ENCODE measurements at places on chromosomes 13 and 19.
A peak's percentile ranks its signal among the peaks of the same experiment; 100 is the strongest.

DNA sequence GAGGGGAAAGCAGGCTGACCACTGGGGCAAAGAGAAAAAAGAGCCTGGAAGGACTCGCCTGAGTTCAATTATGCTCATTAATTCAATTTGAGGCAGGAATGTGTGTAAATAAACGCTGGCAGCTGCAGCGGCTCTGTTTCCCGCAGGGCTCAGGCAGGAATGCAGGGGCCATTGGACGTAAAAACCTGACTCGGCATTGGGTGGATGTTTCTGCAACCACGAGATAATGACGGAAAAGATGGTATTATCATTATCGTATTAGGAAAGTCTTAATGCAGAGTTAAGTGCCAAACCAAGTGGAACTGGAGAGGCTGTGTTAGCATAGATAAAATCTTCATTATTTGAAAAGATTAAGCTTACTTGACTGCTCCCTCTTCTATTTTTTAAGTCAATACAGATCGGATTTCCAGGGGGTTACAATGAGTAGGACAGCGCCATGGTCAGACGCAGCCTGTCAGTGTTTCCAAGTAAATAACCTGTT is 169.8 kb downstream of the SHISA2 start:
- no peak for DNase-seq

DNA sequence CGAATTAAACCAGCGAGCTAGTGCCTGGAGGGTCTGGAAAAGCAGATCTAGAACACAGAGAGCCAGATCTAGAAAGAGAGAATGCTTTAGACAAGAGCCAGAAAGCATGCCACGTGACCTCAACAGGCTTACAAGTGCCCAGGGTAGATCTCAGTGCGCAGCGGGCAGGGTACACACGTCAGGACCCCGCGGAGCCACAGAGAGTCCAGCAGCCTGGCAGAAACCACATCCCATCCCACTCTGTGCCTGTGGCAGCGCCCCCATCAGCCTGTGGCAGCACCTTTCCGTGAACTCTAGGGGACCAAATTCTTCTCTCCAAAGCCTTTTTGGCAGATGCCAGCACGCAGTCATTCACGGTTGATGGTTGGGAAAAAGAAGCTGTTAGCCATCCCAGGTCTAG is 5.9 kb downstream of the ARHGEF1 start:
- DNase-seq, result no peak

- DNase-seq, result no peak
These were observed 429.9 kb downstream of the SLITRK1 start for GRCh38 chr13:83452292-83452950.

- DNase-seq, result peak; percentile 54
These were observed 17.9 kb upstream of the CSNK1A1L start for GRCh38 chr13:37123337-37123736.

GRCh38 chr19:53466726-53467484 is 628 bp upstream of the ZNF813 start:
- DNase-seq, result no peak

DNA sequence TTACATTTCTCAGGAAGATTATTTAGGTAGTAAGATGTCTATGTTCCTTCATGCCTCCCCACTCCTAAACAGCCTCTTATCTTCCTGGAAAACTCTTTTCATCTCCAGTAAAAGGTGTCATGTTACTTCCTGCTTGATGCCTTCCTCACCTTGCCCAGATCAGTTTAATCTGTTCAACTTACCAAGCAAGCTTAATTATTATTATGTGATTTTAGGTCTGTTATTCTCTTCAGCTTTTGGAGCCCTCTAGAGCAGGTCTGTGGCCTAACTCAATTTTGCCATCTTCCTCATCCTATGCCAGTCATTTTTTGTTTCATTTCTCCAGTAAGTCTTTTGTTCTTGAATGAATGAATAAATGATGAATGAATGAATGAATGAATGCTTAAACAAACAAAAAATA is 528.4 kb downstream of the DCT start:
- DNase-seq, result no peak

GRCh38 chr13:26989957-26990713 is 181.5 kb downstream of the USP12 start:
- DNase-seq, result no peak

DNA sequence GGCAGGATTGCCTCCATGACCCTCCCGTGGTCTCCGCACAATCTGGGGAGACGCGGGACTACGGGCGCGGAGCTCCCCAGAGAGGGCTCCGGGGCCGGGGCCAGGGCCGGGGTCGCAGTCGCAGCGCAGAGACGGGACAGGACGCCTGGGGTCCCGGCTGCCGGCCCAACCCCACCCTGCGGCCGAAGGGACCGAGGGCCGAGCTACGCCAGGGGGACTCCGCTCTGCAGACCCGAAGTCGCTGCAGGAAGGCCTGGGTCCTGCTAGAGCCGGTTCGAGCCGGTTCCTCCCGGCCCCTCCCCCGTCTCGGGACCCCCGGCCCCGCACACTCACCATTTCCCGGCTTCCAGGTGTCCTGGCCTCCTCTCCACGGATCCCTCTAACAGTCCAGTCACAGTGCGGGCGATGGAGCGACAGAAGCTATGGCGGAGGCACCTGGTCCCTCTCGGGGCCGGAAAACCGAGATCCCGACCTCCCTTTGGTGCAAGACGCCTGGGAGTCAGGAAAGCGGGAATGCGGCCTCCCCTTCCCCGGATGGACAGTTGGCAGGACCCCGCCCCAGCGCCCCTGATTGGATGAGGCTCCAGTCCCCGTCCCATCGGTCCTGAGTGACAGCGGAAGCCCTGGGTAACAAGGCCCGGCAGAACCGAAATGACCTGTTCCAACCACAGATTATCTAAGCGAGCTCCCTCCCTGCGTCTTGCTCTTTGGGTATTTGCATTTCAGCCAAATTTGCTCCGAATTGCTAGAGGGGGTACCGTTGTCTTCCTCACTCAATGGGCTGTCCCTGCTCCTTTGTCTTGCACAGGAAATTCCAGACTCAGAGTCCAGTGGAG is at the start of gene ZNF625:
TSS of gene ZNF625 (minus strand) at position 512 of the 836 bp plus-strand sequence. CDS start at position 336, 176 bp downstream.
- peak; percentile 81 for DNase-seq

DNA sequence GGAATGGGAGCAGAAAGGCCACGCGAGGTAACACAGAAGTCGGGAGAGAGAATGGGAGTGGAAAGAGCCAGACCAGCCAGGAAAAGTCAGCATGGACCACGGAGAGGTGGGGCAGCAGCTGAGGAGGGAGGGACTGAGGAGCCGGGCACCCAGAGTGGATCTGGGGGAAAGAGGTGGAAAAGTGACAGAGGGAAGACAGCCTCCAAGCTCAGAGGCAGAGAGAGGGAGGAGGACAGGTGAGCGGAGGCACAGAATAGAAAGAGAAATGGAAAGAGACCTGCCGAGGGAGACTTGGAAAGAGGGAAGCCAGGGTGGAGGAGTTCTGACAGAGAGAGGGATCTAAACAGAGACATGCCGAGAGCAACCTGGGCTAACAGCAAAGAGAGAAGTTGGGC is 1.6 kb downstream of the GRIK5 start:
- DNase-seq, result no peak

GRCh38 chr19:4580961-4581665 is 21.6 kb upstream of the SEMA6B start:
- no peak for DNase-seq

DNA sequence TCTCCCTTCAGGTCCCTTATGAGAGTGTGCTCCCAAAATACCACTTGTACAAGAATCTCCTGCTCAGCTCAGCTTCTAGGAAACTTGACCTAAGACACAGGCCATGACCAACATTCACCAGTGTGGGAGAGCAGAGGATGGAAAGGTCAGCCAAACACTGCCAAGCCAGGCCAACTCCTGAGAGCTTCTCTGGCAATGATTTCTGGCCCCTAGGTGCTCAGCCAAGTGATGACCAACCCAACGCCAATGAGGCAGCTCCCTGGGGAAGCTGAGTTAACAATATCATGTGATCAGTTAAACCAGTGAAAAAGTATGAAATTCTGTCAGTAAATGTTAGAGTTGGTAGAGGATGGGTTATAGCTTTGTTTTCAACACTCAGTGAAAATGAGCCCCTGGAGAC is 49.1 kb upstream of the FLT1 start:
- no peak for DNase-seq

DNA sequence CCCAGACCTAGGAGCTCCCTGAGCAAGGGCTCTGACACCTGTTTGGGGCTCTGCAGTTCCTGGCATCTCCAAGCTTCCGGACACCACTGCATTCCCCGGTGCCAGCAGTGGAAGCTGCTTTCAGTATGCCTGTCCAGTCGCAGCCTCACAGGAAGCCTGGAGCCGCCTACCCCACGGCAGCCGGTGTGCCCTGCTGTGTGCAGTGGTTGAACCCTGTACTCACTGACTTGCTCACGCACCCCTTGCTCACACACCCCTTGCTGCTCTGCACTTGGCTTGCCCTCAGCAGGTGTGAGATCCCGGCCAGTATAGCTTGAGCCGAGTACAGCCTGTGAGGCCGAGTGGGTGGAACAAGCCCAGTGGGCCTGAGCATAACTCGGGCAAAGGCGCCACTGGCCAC is 70.3 kb downstream of the PIBF1 start:
- no peak for DNase-seq

DNA sequence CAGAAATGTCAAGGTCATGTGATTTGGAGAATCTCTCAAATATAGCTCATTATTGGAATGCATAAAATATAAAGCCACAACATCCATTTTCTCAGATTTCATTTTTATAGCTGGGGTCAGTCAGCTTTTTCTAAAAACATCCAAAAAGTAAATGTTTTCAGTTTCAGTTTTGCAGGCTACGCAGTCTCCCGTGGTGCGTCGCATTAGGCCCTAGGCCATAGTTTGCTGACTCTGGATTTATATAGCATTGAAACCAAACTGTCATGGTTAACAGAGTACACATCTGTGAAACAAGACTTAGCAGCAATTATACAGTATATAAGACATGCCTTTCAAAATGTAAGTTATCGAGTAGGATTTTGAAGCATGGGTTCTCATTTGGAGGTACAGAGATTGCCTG is 140.0 kb downstream of the IRS2 start:
- no peak for DNase-seq

Data from hematopoietic multipotent progenitor cell treated with erythropoietin and hydrocortisone succinate and interleukin-3 and kit ligand, for 8 days (in vitro differentiated cells).